ENCODE measurements at places on chromosomes 6 and 20.

- no peak for DNase-seq
These were observed 7.1 kb downstream of the ALDH5A1 start for GRCh38 chr6:24501914-24502313.

DNA sequence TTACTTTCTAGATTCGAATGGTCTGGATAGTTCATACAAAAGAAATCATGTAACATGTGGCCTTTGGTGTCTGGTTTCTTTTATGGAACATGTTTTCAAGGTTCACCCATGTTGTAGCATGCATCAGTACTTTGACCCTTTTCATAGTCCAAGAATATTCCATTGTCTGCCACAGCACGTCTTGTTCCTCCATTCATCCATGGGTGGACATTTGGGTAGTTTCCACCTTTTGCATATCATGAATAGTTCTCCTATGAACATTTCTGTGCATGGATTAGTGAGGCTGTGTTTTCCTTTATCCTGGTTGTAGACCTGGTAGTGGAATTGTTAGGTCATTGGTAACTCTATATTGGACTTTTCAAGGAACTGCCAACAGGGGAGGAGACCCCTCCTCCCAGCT is 31.7 kb downstream of the GSTA3 start:
- no peak for DNase-seq

GRCh38 chr6:41155132-41155805 is 1.1 kb upstream of the TREML1 start:
- DNase-seq, result no peak

- no peak for DNase-seq
These were observed 20.8 kb upstream of the TNFAIP3 start for GRCh38 chr6:137846274-137846673.

GRCh38 chr20:63106765-63107448 is 100.1 kb upstream of the BHLHE23 start:
- DNase-seq, result no peak

GRCh38 chr6:38055203-38055589 is 235.7 kb downstream of the ZFAND3 start:
- DNase-seq, result no peak

GRCh38 chr20:41175727-41176330 is 38.5 kb downstream of the PLCG1 start:
- no peak for DNase-seq

DNA sequence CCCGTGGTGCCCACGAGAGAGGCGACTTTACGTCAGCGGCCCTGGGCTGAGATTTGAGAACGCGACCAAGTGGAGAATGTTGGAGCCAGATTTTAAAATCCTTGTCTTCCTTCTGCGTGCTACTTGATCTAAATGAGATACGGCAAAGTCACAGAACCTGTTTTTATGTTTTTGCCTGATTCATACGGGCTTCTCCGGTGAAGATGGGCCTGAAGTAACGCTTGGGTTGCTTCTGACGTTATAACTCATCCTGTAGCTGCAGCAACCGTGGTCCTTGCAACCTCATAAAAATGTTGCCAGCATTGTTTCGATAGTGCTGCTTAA is 462 bp upstream of the SLC35B3 start:
- no peak for DNase-seq

- no peak for DNase-seq
These were observed 120.1 kb upstream of the PMEPA1 start for GRCh38 chr20:57829805-57830514.

- no peak for DNase-seq
These were observed 199.3 kb upstream of the SGK1 start for GRCh38 chr6:134517145-134517658.

DNA sequence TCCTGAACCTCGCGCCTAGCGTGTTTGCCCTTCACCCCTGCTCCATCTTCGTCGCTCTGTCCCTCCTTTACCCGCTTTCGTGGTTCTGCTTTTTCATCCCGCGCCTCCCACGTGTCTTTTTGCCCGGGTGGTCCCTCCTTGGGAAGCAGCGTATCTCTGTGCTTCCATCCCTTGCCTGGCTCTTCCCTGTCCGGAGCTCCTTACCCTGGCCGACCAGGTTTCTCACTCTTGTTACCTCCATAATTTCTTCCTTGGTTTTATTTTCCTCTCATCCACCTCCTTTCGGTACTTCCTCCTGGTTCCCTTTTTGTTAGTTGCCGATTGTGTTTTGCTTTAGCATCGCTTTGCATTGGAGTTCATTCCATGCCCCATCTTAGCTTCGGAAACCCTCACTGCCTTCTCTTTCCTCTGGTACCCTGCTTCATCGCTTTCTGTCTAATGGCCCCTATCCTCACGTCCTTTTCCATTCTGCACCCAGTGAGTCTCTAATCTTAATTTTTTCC is 735 bp downstream of the FAM135A start:
- DNase-seq, result no peak

GRCh38 chr6:118783931-118784550 is 109.9 kb upstream of the ASF1A start:
- DNase-seq, result no peak

- no peak for DNase-seq
These were observed 26.4 kb upstream of the FAM83C start for GRCh38 chr20:35318502-35319157.

- no peak for DNase-seq
These were observed 44.2 kb downstream of the AKAP12 start for GRCh38 chr6:151284012-151284411.

DNA sequence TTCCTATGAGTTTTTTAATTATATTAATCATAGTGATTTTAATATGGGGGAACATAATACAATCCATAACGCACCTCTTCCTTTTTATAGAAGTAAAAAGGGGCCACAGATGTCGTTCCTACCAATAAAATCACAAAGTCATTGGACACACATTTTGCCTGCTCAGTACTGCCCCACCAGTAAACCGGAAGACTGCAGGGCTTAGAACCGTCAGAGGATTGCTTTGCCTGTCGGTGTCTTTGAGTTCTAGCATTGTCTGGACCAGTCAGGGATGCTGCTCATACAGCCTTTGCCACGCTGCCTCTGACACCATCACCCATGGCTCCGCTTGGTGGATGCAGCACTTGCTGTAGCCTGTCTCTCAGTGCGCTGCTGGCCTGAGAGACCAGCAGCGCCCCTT is 853.6 kb downstream of the C6orf118 start:
- no peak for DNase-seq

GRCh38 chr20:35820715-35821114 is 48.9 kb downstream of the PHF20 start:
- DNase-seq, result no peak

DNA sequence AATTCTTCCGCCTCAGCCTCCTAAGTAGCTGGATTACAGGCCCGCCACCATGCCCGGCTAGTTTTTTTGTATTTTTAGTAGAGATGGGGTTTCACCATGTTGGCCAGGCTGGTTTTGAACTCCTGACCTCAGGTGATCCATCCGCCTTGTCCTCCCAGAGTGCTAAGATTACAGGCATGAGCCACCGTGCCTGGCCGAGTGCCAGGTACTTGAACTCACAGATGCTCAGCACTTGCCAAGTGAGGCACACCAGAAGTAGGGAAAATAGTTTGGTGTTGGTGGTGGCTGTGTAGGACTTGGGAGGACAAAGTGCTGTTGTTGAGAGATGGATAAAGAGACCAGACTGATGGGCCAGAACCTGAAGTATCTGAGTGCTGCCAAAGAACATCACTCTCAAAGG is 40.0 kb upstream of the MBOAT1 start:
- no peak for DNase-seq

- no peak for DNase-seq
These were observed 8.0 kb downstream of the RNF217 start for GRCh38 chr6:124970243-124970642.

GRCh38 chr6:27836783-27837624 is 75.2 kb downstream of the OR2B2 start:
- DNase-seq, result no peak

DNA sequence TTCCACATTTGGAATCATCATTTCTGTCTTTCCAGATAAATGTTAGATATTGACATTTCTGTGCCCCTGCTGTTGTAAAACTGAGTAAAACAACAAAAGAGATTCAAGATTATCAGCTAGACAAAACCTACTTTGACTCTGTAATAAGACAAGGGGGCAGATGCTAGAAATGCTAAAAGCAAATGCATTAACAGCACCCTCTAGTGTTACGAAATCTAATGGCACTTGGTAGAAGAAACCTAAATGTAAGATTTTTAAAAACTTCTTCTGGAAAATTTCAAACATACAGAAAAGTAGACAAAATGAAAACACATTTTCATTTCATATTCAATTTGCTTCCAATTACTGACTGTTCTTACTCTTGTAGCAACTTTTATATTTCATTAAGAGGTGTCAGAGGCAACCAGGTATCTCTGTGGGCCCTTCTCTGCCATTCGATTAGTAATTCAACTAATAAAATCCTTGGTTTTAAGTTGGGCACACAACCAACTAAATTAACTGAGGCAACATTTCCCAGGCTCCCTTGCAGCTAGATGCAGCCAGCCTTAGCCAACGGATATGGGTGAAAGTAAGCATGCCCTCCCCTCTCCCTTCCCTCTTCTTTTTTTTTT is 45.0 kb downstream of the SLC23A2 start:
- no peak for DNase-seq

DNA sequence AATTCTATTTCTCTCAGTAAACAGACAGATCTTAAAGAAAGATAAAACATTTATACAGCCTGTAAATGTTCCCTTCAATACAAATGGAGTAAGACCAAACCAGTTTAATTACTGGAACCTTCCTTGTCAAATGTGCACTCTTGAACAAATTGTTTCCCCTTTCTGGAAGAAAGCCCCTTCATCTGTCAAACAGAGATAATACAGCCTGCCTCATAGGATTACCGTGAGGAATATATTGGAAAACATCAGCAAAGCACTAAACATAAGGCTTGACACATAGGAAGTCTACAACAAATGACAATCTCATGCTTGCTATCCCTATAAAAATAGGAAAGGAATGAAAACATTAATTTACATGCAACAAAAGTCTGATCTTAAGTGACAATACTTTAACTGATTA is 173.8 kb downstream of the PTPRK start:
- DNase-seq, result no peak

- DNase-seq, result no peak
These were observed 18.5 kb downstream of the VSTM2L start for GRCh38 chr20:37921341-37921929.

DNA sequence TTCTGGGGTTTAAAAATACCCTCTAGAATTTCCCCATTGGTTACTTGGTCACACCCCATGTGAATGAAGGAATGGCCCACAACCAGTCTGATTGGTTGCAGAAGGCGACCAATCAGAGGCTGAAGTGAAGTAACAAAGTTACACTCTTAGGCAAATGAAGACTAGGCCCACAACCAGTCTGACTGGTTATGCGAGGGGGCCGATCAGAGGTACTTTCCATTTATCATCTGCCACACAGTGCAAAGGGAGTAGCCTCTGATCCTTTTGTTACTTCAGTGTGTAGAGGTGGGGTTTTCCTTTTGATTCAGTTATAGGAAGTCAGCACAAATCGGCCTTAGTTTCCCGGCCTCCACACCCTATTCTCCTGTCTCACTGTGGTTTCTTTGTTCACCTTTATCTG is 61.2 kb upstream of the SGK1 start:
- DNase-seq, result no peak

- no peak for DNase-seq
These were observed 6.6 kb upstream of the SRSF6 start for GRCh38 chr20:43450841-43451799.

GRCh38 chr6:14889611-14890593 is 356.0 kb upstream of the JARID2 start:
- DNase-seq, result no peak
